Amniotic epithelial cell (primary cell): ENCODE measurements at places on chromosomes 3 and 15.
A peak's percentile ranks its signal among the peaks of the same experiment; 100 is the strongest.

DNA sequence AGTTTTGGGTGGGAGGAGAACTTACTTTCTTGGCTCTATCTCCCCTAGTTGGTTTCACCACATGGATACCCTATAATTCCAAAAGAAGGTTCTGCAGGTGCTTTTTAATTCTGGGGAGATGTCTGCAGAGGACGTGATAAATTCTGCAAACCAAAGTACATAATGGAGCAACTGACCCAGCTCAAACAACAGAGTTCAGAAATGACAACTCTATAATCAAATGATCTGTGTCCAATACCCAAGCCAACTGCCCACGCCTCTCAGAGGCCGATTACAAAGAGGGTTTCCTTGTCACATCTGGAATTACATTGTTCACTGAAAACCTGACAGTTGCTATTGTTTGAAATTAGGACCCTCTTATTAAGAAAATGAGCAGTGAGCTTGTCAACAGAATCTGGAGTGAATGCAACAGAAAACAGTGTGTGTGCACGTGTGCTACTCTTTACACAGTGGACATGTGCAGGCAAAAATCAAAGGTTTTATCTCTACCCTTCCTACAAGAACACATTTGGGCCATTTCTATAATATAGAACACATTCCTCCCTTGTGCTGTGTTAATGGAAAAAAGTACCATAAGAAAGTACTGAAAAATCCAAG is 593.0 kb downstream of the MAGI1 start:
- DNase-seq, result no peak

DNA sequence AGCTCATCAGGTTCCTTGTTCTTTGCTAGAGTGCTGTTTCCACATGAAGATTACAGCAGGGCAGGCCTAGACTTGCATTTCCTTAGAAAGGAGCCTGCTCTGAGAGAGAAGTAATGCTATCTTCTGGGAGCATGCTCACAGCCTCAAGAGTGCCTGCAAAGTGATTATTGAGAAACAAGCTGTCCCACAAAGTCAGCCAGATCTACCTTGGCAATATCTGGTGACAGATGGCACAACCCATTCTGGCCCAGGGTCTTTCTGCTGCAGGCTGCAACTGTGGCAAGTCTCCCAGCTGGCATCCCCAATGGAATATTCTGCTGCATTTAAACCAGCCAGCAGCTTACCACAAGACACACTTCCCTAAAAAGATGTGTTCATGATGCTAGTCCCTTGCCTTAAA is 29.3 kb downstream of the MTMR10 start:
- DNase-seq, result no peak

- peak; percentile 84 for DNase-seq
Observed at GRCh38 chr15:75673426-75674235, 25.9 kb downstream of the SNX33 start.

DNA sequence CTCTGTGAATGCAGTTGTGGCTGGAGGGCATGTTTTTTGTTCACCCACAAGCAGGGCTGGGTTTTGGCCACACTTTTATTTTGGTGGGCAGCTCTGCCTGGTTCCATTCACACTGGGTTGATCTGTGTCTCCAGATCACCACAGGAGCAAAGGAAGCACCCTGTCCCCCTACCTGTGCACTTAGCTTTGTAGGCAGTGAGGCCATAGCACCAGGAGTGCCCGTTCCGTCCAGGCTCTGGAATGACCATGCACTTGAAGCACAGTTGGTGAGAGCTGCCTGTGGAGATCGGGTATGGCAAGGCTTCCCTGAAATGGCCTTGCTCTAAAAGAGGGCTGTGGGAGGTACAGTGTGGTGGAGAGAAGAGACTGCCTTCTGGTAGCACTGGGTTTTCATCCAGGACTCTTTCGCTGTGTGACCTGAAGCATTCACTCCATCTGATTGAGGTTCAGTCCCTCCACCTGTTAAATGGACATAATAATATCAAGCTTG is 31.7 kb downstream of the MINAR1 start:
- no peak for DNase-seq

DNA sequence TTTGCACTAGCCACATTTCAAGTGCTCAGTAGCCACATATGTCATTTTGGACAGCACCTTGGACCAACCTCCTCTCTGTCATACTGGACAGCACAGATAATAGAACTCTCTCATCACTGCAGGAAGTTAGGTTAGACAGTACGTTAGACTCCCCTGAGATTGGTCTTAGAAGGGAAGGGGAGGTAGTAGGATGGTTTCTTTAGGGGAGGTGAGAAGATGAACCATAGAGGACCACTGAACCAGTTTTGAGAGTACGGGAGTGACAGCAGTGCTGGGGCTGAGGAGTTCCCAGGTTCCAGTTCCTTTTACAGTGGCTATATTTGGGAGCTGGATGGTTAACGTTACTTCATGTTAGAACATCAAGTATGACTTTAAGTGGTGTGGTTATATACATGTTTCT is 7.8 kb downstream of the LRCH3 start:
- DNase-seq, result no peak
